ENCODE measurements at places on chromosomes 11 and 22. TPM values are rescaled to one million over a fixed set of nuclear protein-coding genes. Genes with fewer than 3 reads are reported as not detected.

GRCh38 chr11:73317803-73318202 is 9.7 kb downstream of the ARHGEF17 start:
- no peak for DNase-seq

- no peak for DNase-seq
These were observed 16.3 kb upstream of the SORL1 start for GRCh38 chr11:121435551-121436511.

DNA sequence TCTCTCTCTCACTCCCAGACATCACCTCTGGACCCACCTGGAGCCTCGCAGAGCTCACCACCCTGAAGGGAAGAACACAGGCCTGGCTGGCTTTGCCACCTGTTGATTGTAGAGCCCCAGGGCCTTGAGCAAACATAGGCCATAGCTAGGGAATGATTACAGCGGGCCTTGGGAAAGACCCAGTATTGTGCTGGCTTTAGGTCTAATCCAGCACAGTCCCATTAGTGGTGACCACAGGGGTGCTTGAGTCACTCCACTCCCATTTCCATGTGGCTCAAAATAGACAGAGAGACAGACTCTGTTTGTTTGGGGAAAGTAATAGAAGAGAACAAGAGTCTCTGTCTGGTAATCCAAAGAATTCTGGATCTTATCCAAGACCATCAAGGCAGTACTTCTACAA is 42.7 kb upstream of the FAM181B start:
- DNase-seq, result no peak

DNA sequence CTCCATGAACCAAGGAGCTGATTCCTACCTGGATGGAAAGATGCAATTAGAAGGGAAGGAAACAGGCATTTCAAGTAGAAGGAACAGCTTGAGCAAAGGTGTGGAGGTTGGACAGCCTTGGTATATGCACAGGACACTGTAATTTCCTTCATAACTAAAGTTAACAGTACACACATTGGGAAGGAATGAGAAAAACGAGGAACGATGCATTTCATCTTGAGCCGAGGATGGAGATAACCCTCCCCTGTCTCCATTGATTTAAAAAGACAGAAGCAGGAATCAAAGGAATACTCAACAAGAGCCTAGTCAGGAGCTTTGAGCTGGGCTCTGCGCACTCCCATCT is 2.3 kb upstream of the PRG2 start:
- no peak for DNase-seq

The ESAM gene
- 0.85 TPM for total RNA-seq

The ST14 gene
- 40.8 TPM for total RNA-seq

GRCh38 chr11:8596504-8597046 is 2.5 kb upstream of the STK33 start:
- DNase-seq, result no peak

DNA sequence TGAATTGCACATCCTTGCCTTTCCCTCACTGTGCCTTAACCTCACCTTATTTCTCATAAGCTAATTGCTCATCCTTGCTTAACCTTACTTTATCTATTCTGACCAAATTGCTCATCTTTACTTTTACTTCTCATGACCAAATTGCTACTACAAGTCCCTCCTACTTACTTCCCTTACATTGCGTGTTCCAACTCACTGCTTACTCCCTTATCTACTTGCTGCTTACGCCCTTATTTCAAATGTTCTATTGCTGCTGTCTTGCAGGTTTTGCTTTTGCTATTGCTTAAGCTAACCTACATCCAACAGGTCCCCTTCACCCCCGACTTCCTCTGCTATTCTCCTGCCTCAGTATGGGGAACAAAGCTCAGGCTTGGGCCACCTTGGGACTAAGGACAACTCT is 8.0 kb downstream of the OR8B2 start:
- no peak for DNase-seq

The TENM4 gene
- 177 TPM for total RNA-seq

GRCh38 chr11:129352676-129353075 is 23.0 kb upstream of the BARX2 start:
- no peak for DNase-seq

DNA sequence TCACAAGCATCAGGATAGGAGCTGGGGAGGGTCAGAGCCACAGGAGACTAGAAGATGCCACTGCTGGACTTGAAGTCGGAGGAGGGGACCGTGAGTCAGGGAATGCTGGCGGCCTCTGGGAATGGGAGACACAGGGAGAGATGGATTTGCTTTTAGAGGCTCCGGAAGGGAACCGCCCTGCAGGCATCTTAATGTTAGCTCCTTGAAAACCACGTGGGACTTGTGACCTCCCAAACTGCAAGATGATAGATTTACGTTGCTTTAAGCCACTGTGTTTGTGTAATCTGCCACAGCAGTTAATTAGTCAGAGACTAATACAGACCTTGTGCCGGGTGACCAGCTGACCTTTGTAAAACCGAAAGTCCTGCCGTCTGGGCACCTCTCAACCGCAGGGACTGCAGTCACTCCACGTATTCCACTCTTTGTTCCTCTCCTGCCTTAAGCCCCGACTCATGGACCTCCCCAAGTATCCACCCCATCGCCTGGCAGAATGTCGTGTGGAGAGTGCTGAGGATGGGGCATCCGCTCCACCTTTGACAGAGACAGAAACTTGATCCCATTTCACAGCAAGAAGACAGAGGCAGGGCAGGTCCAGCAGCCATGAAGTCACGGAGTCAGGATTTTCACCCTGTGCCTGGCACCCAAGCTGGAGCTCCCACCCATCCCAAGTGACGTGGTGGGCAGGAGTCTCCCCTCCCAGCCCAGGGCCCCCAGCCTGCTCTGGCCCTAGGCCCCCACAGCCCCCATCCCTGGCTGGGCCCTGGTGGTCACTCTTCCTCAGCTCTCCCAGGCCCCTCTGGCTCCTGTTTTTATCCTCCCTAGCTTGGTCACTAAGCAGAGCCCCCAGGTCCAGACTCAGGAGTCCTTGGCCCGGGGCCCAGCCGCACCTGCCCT is 19.4 kb upstream of the CTSD start:
- DNase-seq, result no peak

DNA sequence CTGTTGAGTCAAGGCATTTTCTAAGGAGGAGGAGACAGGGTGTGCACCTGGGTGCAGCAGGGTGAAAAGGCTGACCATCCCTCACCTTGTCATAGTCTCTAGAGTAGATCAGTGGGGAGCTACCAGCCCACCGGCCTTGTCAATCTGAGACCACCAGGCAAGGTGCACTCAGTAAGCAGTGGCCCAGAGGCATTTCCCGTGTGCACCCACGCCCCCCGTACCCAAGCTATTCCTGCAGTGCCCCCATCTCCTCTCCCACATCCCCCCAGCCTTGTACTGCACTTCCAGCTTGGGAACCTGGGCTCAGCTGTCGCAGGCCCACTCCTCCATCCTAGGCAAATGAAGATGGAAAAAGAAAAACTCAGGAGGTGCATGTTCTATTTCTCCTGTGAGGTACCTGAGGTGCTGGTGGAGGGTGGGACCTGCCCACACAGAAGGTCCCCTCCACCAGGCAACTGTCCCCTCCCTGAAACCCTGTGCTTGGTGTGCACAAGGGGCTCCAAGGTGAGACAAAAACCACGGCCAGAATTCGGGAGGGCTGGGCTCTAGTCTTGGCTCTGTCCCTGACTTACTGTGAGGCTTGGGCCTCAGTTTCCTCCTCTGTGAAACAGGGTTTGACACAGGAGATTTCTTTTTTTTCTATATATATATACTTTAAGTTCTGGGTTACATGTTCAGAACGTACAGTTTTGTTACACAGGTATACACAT is 8.4 kb downstream of the P2RY2 start:
- no peak for DNase-seq

- no peak for DNase-seq
These were observed 681.4 kb upstream of the TENM4 start for GRCh38 chr11:80122211-80122610.

The MMP27 gene
- total RNA-seq, result not detected

GRCh38 chr11:47672283-47672730 is 29.9 kb upstream of the MTCH2 start:
- DNase-seq, result no peak

Measured in mesothelial cell of epicardium (in vitro differentiated cells).